ENCODE measurements at places on chromosomes 1 and 21.

DNA sequence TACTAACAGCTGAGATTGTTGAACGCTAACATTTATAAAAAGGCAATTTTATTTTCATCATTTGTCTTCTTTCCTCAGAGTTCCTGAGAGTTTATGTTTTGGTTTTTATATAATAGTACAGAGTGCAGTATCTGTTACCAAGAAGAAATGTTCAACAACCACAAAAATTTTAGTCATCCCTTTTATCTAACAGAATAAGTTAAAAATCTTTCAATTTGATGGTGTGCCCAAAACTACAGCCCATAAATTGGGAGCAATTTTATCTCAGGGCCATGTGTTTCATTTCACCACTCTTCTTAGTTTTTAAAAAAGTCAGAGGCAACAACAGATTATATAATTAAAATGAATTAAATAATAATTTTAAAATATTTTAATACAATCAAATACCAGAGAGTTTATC lies 37.1 kb downstream of the NEXN start:
- DNase-seq: no peak

DNA sequence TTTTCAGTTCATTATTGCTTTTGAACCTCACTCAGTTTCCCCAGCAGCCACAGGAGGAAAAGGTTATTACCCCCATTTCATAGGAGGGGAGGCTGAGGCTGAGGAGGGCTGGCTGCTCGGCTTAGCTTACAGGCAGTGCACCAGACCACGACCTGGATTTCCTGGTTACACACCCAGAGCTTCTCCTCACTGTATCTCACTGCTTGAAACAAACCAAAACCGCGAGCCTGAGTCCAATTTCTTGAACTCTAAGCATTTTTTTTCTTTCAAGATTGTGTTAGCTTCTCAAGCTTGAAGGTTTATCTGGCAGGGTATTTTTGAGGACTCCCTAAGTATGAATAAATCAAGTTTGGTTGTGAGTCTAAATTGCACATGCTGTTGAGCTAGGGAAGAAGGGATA lies 188.9 kb upstream of the EDN2 start:
- no peak for DNase-seq

GRCh38 chr1:230611878-230612235 lies 30.4 kb upstream of the COG2 start:
- DNase-seq: no peak

GRCh38 chr1:42168763-42169162 lies 4.2 kb upstream of the GUCA2A start:
- DNase-seq: no peak

GRCh38 chr1:41983451-41983850 lies 64.7 kb upstream of the HIVEP3 start:
- DNase-seq: no peak

DNA sequence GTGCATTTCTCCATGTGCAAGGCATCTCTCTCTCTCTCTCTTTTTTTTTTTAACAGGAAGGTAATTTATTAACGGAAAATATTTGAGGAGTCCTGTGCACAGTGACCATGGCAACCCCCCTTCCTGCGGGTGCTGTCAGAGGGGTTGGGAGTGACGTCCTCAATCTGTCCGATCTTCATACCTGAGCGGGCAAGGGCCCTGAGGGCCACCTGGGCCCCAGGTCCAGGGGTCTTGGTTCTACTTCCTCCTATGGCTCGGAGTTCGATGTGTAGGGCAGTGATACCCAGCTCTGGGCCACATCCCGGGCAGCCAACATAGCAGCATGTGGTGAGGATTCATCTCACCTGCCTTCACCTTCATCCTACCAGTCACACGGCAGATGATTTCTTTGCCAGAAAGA lies 11.0 kb downstream of the MAPKAPK2 start:
- DNase-seq: no peak

DNA sequence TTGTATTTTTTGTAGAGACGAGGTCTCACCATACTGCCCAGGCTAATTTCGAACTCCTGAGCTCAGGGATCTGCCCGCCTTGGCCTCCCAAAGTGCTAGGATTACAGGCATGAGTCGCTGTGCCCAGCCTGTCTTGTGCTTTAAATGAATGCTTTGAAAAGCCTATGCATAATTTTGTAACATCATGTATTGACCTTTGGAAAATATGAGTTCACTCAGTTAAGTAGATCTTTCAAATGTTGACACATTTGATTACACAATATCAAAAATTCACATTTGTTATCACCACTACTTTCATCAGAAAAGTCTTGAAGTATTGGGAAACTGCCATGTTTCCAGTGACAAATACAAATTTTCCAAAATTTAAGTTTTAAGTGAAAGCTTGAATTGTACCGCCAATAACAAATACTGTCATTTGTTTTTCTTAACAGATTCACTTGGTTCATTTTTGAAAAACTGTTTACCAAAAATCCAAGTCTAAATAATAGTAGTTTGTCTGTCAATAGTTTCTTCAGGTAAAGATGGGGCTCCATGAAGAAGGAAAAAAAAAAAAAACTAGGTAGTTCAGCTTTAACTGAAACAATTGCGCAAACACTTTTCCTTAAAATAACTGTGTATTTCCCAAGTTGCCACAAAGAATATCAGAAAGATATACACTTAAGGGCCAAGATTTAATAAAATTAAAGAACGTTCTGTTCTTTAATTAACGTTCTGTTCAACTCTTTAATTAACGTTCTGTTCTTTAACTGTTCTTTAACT lies 233.2 kb upstream of the NR5A2 start:
- DNase-seq: no peak

Measured in keratinocyte (primary cell).